ENCODE measurements at places on chromosomes 4 and X.

GRCh38 chr4:90486346-90486745, 359.2 kb downstream of the CCSER1 start:
- DNase-seq: no peak

DNA sequence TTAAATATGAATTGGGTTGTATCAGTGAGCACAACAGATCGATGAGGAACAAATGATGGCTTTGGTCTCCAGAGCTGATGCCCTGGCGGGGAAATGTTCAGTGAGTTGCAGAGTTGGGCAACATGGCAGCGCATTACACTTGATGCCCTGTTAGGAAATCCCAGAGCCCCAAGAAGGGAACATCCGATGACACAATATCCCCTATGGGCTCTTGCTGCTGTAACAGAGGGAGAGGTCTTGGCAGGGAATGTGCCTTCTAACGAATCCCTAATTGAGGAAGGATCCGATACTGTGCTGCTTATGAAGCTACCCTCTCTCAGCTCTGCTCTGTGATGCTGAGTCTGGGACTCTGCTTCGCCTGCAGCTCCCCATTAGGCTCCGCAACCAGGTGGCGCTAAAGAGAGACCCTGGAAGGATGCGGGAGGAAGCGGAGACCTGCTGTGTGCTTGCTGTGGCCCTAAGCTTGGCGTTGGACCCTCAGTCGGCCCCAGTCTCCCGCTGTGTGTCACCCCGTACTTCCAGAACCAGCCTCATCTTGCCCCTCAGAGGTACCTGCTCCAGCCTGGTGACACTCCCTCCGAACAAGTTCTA, 38.9 kb downstream of the PDHA1 start:
- no peak for DNase-seq

GRCh38 chrX:30489323-30489722, 88.2 kb downstream of the TASL start:
- DNase-seq: no peak

- DNase-seq: no peak
Observed at GRCh38 chr4:36568575-36568974, 287.2 kb downstream of the DTHD1 start.

DNA sequence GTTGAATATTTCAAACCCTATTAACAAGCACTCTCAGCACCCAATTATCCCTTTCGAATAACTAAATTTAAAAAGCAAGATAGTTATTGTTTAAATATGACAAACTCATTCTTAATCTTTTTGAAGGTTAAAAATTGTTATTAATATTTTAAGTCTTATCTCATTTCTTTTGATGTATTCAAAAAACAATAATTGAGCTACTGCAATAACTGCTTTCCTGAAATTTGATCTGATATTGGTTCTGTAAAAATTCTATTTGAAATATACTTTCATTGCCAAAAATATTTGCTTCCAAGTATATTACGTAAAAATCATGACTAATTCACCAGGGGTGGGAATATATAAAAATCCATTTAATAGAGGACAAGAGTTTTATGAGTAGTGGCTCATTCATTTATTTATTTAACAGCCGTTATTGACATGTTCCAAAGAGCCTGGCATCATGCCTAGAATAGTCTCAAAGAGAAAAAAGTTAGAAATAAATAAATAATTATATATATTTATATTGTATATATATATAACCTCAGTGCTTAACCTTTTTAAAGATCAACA, 34.4 kb downstream of the GLRA3 start:
- no peak for DNase-seq

DNA sequence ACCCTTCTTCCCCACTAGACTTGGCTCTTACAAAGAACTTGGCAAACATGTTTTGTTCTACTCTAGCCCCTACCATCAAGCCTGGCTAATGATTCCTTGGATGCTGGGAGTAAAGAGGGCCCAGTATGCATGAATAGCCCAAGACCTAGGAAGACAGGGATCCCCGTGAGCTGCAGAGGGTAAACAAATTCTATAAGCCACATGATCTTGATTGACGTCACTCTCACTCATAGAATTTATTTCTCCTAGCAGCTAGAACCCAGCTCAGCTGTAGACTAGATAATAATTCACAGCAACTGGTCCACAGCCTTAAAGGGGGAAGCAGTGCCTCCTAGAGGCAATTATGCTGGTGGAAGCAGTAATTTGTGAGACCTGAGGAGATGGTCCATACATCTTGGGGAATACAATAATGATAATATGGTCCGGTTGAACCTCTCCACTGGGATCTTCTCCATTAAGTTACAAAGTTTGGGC, 16.1 kb upstream of the USO1 start:
- no peak for DNase-seq

GRCh38 chr4:26238778-26239679, 81.8 kb upstream of the RBPJ start:
- DNase-seq: no peak

DNA sequence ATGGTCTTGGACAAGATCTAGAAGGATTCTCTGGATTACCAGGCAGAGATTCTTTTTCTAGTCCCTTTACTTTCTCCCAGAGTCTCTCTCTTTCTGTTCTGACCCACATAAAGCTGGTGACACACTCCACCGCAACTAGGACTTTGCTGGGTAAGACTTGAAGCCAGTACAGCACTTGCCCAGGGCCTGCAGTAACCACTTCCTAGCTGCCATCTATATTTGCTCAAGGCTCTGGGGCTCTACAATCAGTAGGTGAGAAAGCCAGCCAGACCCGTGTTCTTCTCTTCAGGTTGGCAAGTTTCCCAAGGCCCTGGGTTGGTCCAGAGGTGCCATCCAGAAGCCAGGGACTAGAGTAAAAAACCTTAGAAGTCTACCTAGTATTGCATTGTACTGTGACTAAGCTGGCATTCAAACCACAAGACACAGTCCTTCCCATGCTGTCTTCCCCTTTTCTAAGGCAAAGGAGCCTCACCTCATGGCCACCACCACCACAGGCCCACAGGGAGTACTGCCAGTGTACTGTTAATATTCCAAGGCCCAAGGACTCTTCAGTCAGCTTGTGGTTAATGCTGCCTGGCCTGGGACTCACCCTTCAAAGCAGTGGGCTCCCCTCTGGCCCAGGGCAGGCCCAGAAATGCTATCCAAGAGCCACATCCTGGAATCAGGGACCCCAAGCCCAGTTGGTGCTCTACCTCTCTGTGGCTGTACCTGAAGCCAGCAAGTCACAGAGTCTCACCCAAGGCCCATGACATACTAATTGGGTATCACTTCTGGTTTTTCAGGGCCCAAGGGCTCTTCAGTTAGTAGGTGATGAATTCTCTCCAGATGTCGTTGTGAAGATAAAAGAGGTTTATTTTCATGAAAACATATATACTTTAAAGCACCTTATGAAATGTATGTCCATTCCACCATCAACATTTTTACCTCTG, 54.7 kb downstream of the CD38 start:
- DNase-seq: no peak
